Neural crest cell (in vitro differentiated cells): ENCODE measurements at places on chromosomes 1 and 21.

- DNase-seq = no peak
These were observed 4.8 kb downstream of the PTTG1IP start for GRCh38 chr21:44868707-44869106.

DNA sequence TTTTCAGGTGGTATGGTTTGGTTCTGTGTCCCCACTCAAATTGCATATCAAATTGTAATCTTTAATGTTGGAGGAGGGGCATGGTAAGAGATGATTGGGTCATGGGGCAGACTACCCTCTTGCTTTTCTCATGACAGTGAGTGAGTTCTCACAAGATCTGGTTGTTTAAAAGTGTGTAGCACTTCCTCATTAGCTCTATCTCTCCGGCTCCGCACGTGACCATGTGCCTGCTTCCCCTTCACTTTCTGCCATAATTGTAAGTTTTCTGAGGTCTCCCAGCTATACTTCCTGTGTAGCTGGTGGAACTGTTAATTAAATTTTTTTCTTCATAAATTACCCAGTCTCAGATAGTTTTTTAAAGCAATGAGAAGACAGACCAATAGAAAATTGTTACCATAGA is 843.2 kb downstream of the AMY1C start:
- no peak for DNase-seq

DNA sequence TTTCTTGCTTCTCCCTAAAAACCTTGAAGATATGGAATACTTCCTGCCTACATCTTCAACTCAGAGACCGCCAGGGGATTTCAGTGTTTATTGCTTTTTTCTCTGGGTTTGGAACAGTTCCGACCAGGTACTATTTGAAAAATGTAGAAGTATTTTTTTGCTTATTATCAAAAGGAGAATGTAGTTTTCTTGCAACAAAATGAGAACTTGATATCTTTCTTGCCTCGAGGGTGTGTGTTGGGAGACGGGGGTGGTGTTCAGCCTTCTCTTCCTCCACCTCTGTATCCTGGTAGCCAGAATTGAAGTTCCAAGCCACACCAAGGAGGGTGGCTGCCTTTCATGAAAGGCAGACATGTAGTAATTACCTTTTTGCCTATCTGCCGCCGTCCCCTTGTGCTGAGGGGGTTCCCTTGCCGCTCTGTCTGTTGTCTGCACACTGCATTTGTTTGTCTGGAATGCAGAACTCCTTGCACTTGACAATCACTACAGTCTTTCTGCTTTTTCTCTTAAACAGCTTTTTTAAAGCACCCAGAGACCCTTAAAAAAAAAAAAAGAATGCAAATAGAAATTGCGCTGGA is 212.1 kb downstream of the PBX1 start:
- no peak for DNase-seq

DNA sequence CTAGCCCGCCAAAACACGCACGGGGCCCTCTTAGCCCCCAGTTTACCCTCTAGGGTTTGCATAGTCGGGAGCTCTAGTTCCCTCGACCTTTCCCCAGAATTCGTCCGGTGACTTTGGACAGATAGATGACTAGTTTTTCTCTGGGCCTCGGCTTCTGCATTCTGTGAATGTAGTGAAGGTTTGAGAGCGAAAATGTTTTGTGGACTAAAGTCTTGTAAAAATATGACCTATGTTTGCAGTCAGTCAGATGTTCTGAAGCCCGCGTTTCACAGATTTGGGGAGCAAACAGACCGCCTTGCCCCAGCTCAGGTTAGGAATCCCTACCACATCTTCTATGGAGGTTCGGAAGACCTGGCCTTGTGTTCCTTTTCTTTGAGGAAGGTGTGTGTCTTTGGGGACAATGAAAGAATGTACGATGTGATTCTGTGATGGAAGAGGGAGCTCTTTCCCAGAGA is 401 bp downstream of the UQCRH start:
- DNase-seq = no peak

- DNase-seq = no peak
These were observed 15.0 kb downstream of the SKI start for GRCh38 chr1:2242814-2243725.

DNA sequence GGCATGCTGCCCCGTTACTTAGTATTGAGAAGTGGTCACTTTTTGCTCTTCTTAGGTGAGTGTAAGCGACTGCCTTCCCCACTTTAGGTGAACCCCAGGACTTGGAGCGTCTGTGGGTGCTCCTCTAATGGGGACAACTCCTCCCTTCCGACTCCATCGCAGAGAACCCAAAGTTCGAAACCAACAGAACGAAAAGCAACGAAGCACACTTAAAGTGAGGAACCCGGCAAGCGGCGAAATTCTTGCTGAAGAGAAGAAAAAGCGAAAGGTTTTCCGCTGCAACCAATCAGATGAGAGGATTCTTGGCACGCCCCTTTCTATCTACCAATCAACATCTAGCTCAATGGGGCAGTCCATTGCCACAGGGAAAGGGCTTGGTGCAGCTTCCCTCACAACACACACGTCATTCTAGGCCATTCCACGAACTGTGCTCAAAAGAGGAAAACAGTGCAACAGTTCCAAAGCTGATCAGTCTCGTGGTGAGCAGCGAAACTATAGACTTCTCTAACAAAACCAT is 709 bp upstream of the SUCO start:
- peak; percentile 75 for DNase-seq

GRCh38 chr1:60448850-60449249 is 375.3 kb upstream of the C1orf87 start:
- no peak for DNase-seq
